ENCODE measurements at places on chromosomes 4 and X. TPM values are rescaled to one million over a fixed set of nuclear protein-coding genes. Genes with fewer than 3 reads are reported as not detected.

DNA sequence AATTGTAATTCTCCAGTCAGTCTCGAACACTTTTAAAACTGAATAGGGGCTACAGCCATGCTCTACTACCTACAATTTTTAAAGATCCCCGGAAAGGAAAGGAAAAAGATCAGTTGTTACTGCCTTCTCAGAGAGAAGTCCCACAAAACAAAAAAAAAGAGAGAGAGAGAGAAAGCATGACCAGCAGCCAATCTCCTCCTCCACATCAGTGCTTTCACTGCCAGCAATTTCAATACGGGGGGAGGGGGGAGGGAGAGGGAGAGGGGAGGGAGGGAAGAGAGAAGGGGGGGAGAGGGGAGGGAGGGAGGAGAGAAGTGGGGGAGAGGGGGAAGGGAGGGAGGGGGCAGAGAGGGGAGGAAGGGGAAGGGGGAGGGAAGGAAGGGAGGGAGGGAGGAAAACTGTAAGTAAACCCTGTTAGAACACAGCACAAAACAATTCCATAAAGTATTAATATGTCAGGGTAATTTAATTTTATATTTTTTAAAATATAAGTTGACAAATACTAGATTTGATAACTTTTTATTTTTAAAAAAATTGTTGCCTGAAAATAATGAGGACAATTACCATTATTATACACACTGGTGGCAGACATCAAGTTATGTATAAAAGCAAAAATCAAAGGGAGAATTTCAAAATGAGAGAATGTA lies 108.0 kb downstream of the LRBA start:
- no peak for DNase-seq

GRCh38 chr4:15331930-15332329 lies 95.9 kb upstream of the C1QTNF7 start:
- DNase-seq, result no peak

- DNase-seq, result no peak
These were observed 85.3 kb downstream of the ZNF518B start for GRCh38 chr4:10371869-10372471.

- no peak for DNase-seq
These were observed 46.7 kb downstream of the ZNF827 start for GRCh38 chr4:145891958-145892357.

GRCh38 chr4:152158225-152158624 lies 377.7 kb downstream of the FBXW7 start:
- DNase-seq, result no peak

DNA sequence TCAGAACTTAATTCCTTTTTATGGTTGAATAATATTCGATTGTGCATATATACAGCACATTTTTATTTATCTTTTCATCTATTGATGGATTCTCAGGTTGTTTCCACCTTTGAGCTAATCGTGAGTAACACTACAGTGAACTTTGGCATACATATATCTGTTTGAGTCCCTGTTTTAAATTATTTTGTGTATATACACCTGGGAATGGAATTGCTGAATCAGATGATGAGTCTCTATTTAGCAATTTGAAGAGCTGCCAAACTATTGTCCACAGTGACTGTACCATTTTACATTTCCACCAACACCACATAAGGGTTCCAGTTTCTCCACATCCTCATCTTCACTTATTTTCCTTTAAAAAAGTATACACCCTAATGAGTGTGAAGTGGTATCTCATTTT lies 166.2 kb upstream of the FGF13 start:
- no peak for DNase-seq

DNA sequence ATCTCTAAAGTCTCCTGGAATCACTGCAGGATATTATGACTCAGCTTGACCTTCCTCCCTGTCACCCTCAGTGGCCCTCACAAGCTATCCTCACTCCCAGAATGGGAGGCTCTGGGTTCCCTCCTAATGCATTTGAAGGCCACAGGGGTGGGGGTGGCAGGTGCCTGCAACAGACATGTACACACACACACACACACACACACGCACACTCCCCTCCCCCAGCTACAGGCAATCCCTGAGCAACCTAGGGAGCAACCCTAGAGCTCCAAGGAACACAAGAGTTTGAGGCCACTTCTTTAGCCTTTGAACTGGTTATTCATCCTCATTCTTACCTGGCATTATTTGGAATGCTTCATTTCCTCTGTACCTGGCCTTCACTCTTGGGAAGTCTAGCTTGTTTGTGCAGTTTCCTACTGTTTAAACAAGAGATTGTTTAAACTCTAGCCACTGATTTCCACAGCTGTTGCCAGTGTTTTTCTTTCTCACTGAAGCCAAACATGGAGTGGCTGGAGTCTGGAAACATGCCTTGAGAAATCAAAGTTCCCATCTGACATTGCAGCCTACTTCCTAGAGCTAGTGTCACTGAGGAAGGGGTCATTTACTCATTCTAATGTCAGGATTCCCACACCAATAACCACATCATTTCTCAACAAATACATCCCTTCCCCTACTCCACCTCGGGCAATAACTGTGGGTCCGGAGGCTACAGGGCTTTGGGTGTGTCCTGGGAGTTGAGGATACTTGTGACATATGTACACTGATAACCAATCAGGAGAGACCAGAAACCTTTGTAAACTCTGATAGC lies 37.7 kb downstream of the MAOA start:
- no peak for DNase-seq

DNA sequence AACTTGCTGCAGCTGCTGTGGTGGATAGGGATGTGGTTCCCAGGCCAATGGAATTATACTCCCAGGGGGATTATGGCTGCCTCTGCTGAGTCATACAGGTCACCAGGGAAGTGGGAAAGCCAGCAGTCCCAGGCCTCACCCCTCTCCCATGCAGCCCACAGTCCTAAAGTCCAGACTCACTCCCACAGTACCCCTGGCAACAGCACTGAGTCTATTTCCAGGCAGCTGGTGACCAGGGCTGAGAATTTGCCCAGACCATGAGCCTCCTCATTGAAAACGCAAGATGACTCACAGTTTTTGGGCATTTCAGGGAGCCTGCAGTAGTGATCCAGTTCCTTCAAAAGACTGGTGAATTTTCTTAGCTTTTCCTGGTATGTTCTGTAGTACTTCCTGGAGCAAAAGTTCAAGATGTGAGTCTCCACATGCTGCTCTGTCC lies 137.6 kb downstream of the NPNT start:
- DNase-seq, result no peak

- DNase-seq, result no peak
These were observed 116.8 kb upstream of the KIT start for GRCh38 chr4:54540931-54541330.

GRCh38 chrX:53318766-53319353 lies 37.5 kb upstream of the IQSEC2 start:
- DNase-seq, result no peak

DNA sequence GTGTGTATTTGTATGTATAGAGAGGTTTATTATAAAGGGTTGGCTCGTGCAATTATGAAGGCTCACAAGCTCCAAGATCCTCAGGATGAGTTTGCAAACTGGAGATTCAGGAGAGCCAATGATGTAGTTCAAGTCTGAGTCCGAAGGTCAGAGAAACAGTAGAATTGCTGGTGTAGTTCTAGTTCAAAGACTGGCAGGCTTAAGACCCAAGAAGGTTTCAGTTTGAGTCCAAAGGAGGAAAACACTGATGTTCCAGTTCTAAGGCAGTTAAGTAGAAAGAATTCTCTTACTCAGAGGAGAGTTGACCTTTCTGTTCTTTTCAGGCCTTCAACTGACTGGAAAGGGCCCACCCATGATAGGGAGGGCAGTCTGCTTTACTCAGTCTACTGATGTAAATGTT lies 89.1 kb downstream of the PTPN13 start:
- DNase-seq, result no peak

DNA sequence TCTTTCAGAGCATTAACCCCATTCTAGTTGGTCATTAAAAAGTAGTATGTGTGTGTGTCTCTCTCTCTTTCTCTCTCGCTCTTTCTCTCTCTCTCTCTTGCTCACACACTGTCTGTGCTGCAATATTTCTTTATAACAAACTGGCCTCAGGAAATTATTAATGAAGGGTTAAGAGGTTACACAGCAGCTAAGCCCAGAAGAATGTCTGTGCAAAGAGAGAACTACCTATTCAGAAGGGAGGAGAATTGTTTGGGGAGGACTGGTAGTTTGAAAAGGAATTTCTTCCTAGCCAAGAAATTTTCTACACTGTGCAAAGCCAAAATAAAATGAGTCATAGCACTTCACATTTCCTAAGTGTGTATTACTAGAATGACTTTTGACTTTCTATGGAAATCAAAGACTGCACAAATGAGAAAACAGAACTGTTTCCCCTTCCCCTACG lies 22.2 kb downstream of the PDGFC start:
- DNase-seq, result no peak

- DNase-seq, result no peak
These were observed 35.3 kb upstream of the ADAMTS3 start for GRCh38 chr4:72604324-72604723.

GRCh38 chr4:153038623-153039311 lies 102.6 kb downstream of the FHDC1 start:
- no peak for DNase-seq

- no peak for DNase-seq
These were observed 52.6 kb downstream of the ZFYVE28 start for GRCh38 chr4:2365913-2366210.

GRCh38 chr4:140150886-140151698 lies 2.9 kb downstream of the MAML3 start:
- DNase-seq, result peak; percentile 96

The STOX2 gene
- polyA plus RNA-seq, result 10.1 TPM

The DCAF12L1 gene
- 6.4 TPM for polyA plus RNA-seq

The CCSER1 gene
- 20.3 TPM for polyA plus RNA-seq

The FOXR2 gene
- not detected for polyA plus RNA-seq

The SMIM10L2A gene
- 10.8 TPM for polyA plus RNA-seq

The GPR119 gene
- not detected for polyA plus RNA-seq

The TCEAL2 gene
- polyA plus RNA-seq, result 16.4 TPM
